WERI-Rb-1 (cell line): ENCODE measurements at places on chromosomes 6 and 20.

DNA sequence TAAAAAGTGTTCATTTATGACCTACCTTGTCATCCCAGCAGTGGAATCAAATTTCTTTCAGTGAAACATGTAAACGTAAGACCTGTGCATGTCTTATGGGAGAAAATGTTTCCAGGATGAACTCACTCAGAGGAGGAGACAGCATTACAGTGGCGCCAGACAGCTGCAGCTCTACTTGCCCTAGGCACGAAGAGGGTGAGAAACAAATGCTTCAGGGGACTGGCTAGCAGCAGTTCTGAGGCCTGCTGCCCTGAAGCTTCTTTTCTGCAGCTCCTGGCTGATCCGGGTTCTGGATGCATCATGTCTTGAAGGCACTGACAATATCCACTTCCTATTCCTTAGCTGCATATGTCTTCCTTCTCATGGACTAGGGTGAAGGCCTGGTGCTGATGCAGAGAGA is 120.2 kb downstream of the QRSL1 start:
- no peak for DNase-seq

GRCh38 chr6:108559097-108559883 is 1.4 kb upstream of the FOXO3 start:
- peak; percentile 83 for DNase-seq

DNA sequence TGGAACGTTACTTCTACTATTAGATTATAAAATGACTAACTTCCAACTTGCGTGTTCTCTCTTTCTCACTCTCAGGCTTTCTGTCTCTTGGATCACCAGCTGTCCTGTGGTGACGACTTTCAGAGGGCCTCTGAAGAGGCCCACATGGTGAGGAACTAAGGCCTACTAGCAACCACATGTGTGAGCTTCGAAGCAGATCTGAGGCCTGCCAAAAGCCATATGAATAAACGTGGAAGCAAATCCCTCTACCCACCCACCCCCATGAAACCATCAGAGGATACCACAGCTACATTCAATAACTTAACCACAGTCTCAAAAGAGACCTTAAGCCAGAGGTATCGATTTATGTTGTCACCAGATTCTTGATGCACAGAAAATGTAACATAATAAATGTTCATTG is 13.5 kb upstream of the BMP5 start:
- DNase-seq = no peak

- DNase-seq = no peak
Measured at GRCh38 chr6:21522143-21522747, 71.3 kb upstream of the SOX4 start.

DNA sequence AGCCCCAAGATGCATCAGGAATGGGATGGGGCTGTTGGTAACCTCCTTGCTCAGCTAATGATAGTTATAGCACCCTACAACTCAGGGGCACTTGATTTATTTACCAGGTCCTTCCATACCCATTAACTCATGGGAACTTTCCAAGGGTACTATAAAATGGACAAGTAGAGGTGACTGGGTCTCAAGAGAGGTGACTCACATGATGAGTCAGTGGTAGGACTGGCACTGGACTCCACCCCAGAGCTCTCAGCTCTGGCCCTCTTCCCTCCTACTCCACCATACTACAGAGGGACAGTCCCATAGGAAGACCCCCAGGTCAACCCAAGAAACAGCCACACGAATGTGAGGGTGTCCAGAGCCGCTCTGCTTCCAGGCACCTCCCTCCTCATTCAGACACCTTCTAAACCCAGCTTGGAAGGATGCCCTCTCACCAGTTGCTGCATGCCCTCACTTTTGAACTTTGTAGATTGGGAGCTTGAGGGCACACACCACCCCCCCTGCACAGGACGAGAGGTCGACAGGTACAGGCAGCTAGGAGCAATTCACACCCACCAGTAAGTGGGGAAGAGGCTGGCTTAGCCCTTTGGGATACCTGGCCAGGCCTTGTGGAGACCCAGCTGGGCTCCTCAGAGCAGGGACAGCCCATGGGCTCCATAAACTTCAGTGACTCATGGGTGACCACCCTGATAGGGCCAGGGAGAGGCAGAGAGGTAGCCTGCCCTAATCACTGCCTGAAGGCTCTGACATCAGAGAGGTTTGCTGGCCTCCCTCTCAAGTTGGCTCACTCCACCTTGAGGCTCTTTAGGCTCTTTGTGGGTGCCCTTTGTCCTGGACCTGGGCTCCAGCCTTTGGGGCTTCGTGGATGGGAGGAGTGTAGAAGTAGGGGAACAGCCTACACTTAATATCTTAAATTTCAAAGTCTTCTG is 81.6 kb upstream of the MLN start:
- no peak for DNase-seq

DNA sequence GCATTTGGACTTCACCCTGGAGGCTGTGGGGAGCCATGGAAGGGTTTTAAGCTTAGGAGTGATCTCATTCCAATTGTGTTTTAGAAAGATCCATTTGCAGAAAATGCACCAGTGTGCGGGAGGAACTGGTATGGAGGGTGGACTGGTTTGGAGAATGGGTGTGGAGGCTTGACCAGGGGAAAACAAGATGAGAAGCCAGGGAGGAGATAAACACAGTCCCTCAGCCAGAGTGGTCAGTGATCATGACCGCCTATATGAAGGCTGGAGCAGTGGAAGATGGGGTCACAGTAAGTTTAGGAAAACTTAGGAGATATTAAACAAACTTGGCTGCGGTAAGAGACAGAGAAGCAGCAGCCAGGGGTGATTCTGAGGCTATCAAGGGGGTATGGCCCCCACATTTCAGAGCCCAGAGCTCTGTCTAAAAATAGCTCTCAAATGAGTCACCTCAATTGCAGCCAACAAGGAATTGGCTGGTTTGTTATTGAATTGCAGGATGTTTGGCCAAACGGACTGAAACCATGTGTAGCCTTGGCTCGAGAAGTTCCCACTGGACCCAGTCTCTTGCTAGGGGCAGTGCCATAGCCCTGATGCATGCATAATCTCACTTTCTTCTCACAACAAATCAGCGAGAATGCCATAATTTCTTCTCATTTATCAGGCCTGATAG is 159.9 kb upstream of the TOP1 start:
- no peak for DNase-seq

GRCh38 chr6:71197780-71198179 is 90.8 kb upstream of the OGFRL1 start:
- no peak for DNase-seq

DNA sequence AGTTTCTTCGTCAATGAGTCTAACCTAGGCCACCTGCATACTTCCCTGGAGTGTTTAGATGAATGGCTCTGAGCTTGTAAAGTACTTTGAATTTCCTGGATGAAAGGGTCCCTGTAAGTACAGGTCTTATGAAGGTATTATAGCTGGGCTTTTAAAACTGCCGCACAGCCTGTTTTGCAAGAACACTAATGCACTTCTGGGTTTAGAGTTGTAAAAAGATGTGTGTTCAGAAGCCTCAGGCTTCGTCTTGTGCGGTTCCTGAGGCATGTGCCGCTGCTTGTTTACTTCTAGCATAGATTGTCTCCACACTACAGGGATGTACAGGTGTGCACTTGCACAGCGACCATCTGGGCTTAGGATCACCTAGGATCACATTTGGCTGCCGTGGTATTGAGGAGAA is 324.5 kb downstream of the SOX4 start:
- DNase-seq = no peak

DNA sequence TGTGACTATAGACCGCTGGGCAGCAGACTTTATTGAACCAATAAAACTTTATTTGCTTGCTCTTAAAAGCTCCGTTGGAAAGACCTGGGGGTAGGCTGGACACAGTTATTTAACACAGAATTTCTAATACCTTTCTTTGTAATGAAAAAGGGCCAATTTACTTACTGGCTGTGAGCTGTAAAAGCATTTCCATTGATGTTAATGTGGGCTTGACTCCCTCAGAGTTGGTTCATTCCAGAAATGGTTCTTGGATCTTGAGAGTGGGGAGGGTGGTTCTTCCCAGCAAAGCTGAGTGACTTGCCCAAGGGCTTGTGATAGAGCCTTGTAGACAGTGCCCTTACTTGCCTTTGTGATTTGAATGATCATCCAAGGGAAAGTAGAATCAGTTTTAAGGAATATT is 100.6 kb downstream of the SOX4 start:
- DNase-seq = no peak

DNA sequence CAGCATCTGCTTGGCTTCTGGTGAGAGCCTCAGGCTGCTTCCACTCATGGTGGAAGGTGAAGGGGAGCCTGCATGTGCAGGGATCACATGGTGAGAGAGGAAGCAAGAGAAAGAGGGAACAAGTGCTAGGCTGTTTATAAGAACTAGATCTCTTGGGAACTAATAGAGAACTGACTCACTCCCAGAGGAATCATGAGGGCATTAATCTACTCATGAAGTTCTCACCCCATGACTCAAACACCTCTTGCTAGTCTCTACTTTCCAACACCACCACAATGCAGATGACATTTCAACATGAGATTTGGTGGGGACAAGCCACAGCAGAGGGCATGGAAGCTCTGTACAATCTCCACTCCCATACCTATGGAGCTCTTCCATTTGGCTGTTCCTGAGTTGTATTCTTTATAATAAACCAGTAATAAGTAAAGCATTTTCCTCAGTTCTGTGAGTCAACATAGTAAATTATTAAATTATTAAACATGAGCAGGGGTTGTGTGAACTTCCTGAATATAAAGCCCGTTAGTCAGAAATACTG is 524.1 kb upstream of the NRSN1 start:
- DNase-seq = no peak

DNA sequence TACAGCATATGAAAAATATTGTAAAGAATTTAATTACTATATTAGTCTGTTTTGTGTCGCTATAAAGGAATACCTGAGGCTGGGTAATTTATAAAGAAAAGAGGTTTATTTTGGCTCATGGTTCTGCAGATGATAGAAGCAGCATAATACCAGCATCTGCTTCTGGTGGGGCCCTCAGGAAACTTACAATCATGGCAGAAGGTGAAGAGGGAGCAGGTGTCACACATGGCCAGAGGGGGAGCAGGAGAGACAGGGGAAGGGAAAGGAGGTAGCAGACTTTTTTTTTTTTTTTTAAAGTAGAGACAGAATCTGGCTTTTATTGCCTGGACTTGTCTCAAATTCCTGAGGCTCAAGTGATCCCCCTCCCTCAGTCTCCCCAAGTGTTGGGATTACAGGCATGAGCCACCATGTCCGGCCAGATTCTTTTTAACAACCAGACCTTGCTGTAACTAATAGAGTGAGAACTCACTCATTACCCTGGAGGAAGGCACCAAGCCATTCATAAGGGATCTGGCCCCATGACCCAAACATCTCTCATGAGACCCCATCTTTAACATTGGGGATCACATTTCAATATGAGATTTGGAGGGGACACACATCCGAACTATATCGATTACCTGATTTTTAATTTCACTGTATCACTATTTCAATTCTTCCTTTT is 64.6 kb downstream of the MAN1A1 start:
- DNase-seq = peak; percentile 48

- no peak for DNase-seq
Measured at GRCh38 chr6:36677753-36678487, 594 bp upstream of the CDKN1A start.

DNA sequence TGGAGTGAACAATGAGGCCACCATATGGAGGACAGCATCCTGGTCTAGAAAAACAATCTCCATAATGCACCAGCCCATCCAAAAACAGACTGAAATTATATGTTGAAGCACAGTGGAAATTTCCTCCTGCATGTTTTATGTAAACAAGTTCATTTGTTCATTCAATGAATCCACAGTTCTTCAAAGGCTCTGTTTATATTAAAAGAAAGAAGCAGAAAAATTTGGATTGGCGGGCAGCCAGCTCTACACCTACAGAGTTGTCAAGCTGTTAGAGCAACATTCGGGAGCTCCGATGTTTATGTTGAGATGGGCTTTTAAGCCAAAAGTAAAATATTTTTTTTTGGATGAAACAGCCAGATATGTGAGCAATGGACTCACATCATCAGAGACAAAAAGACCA is 395.3 kb upstream of the SULF2 start:
- no peak for DNase-seq

DNA sequence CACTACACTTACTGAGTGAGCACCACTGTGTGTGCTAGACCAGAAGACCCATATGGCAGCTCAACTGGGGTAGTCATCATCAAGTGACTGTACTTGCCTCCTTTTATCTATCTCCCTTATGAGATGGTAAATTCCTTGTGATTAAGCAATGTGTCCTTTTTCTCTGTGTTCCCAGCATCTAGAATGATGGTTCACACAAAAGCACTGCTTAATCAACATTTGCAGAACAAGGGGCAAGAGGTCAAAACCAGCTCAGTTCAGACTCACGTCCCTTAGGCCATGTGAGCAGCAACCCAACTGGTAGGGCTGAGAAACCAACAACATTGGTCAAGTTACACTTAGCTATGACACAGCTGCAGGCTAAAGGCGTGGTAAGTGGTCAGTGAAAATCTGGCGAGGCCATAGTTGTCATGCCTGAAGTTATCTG is 10.0 kb downstream of the TRAM2 start:
- no peak for DNase-seq

DNA sequence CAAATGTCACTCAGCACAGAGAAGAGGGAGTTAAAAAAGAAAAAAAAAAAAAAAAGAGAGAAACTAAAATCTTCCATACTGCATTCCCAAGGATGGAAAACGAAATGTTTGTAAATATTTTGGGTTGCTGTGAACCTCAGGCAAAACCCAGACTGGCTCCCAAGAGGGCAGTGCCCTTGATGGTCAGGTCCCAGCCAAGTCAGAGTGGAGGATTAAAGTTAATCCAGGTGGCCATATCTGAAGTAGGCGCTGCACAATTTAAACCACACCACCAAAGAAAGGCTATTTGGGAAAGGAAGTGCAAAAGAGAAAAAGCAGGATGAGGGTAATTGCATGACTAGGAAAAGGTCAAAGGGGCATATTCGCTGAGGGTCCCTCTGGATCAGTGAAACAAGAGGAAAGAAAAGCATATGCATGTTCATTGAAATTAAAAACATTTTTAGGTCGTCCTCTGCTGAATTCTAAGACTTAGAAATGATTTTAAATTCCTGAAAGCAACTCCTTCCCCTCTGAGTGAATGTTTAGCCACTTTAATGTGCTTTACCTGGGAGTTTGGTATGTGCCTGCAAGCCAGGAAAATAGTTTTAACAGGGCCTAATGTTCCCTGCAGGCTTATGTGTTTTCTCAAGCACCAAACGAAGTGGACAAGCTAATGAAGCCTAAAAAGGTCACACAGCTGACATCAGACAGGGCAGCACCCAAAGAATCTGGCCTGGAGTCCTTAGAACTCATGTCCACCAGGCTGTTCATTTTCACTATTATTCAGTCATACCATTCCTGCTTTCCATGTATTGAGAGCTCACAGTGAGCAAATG is 159.1 kb downstream of the HACE1 start:
- no peak for DNase-seq

GRCh38 chr6:1316489-1316971 is 4.6 kb downstream of the FOXQ1 start:
- DNase-seq = peak; percentile 34

- peak; percentile 94 for DNase-seq
Measured at GRCh38 chr6:31729979-31730630, 1.0 kb upstream of the DDAH2 start.

DNA sequence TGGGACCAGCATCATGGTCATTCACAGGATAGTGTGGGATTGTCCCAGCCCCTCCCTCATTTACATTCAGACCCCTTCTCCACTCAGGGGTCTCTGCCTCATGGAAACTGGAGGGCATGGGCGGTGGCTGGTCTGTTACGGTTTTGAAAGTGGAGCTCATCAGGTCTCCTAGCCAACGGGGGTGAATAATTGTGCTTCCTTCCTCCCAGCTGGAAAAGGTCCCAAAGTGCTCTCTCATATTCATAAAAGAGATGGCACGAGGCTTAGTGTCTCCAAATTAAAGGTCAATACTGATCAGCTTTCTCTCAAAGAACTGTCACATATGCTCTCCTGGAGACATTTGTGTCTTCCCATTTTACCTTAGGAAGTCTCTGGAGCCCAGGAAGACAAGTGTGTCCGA is 19.9 kb downstream of the JARID2 start:
- DNase-seq = no peak

- no peak for DNase-seq
Measured at GRCh38 chr6:52415917-52416628, 4.1 kb upstream of the EFHC1 start.
